ENCODE measurements at places on chromosomes 12 and 14.
A peak's percentile ranks its signal among the peaks of the same experiment; 100 is the strongest.

GRCh38 chr12:53465679-53466078 lies 13.8 kb downstream of the PCBP2 start:
- DNase-seq, result no peak

DNA sequence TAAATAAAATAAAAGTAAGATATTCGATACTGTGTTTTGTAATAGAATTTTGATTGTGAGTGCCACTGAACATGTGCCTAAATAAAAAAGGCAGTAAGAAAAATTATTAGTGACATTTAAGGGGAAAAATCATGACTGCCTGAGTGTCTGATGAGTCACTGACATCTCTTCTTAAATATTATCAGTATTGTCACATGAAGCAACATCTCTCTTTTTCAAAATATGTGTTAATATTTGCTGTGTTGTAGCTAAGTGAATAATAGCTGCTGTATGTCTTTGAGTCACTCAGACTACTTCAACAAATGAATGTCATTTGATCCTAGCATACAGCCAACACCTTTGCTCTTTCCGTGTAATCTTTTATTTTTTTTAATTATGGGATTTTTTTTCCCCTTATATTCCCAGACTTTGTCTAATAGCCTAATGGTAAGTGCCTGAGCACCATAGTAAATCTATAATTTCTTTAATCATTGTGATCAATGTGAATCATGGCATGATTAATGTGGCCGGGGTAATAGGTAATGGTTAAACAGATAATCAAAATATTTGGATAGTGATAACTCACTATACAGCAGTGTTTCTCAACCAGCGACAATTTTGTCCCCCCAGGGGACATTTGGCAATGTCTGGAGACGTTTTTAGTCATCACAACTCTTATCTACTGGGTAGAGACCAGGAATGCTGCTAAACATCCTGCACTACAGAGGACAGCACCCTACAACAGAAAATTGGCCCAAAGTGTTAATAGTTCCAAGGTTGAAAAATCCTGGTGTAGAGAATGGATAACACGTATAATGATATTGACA lies 11.7 kb upstream of the OTX2 start:
- no peak for DNase-seq

- no peak for DNase-seq
These were observed 1.7 kb downstream of the WNT1 start for GRCh38 chr12:48979602-48980388.

- no peak for DNase-seq
These were observed 63.6 kb downstream of the CHST11 start for GRCh38 chr12:104520242-104520900.

GRCh38 chr12:96623656-96624217 lies 134.4 kb downstream of the CFAP54 start:
- no peak for DNase-seq

DNA sequence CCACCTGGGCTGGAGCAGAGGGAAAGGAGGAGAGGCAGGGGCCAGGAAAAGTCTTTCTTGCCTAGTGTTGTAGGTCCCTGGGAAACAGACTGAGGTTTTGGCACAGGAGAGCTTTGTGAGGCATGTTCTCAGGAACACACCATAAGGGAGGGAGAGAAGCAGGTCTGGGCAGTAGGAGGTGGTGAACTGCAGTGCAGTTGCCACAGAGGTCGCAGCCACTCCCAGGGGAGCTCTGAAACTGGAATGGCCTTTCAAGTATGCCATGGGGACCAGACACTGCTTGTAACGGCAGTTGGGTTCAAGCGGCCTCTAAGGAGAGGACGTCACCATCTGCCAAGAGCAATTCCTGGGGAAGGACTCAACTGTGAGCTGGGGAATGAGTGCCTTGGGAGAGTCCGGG lies 35.4 kb upstream of the NKX2-8 start:
- DNase-seq, result no peak

- no peak for DNase-seq
These were observed 96.2 kb upstream of the HSPB8 start for GRCh38 chr12:119082496-119082895.

DNA sequence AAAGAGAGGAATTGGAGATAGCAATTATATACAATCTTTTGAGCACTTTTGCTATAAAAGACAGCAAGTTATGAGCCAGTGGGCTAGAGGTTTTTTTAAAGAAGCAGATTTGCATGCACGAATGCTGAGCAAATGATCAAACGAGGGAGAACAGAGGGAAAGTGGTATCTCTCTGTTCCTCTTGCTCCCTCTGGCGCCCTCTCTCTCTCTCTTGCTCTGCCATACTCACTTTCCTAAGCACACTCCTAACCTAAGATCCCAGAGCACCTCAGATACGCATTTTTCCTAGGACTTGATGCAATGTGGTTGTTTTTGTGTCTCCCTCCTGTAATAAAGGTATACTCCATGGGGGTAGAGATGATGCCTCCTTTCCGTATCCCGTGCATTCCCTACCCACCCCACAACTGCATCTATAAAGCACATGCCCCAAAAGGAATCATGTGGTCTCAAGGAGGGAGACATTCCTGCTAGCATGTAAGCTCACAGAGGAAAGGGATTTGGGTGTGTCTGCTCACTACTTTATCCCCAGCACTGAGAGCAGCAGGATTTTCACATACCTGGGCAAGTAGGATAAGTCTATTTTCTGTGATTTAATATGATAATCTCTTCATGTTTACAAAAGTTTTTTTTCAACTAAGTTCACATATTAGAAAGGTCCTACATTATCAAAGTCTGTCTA lies 270.2 kb downstream of the SSPN start:
- no peak for DNase-seq

GRCh38 chr12:68959891-68960464 lies 27.0 kb upstream of the CPM start:
- DNase-seq, result no peak

DNA sequence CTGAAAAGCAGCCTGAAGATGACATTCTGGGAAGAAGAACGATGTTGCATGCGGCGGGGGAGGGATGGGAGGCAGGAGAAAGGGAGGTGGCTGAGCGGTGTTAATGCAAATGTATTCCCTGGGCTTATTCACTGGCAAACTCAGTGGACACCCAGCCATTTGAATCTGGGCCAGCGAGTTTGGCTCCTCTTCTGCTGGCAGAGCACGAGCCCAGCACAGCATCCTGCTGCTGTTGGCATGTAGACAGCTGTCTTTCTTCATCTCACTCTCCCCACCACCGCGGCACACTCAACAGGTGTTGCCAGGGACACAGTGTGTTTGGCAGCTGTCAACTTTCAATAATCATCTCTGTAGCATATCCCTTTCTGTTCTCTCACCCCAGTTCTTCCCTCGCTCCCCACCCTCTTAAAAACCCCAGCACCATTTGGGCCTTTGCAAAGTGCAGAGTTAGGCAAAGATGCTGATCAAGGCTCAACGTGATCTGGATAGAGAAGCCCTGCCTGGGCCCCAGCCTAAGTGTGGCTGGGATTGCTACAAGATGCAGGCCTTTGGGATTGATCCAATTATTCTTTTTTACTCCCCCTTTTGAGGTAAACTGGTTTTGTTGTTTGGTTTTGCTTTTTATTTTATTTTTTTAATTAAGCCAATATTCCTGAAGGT lies 131.9 kb downstream of the EXOC5 start:
- DNase-seq, result no peak

GRCh38 chr14:105292826-105293711 lies 7.7 kb downstream of the BRF1 start:
- DNase-seq, result no peak

- peak; percentile 55 for DNase-seq
These were observed 306.1 kb downstream of the KCNC2 start for GRCh38 chr12:74903522-74903921.

- no peak for DNase-seq
These were observed 165.0 kb downstream of the SRGAP1 start for GRCh38 chr12:64009321-64010068.

DNA sequence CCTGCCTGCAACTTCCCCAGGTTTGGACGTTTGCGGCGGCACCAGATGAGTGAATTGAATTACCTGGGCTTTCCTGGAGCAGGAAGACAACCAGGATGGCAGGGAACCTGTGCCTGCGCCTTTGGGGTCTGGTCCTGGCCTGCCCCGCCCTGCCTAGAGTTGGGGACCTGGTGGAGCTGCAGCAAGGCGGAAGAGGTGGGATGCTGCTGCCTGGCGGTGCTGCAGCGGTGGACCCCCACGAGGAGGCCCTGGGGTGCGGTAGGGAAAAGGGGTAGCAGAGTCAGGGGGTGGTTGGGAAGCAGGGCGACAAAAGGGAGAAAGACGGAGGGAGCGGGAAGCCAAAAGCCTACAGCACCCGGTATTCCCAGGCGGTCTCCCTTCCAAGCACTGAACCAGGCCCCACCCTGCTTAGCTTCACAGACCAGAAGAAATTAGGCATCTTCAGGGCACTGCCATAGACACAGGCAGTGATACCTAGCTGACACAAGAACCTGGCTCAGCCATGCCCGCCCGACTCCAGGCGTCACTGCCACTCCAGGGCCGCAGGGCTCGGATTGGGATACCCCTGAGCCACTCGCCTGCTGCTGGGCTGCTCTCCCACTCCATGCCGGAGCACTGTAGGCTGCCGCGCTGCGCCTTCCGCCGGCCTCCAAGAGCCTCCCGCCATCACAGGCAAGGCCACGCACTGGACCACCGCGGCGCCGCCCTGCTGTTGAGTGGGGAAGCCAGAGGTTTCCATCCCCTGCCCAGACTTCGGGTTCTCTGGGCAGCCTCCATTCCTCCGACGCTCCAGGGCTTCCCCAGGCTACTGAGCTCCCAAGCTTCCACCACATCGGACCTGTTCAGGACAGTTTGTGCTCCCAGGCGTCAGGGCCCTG lies 155.2 kb upstream of the ALG10B start:
- no peak for DNase-seq

GRCh38 chr12:161823-162222 lies 52.1 kb downstream of the SLC6A12 start:
- DNase-seq, result no peak

DNA sequence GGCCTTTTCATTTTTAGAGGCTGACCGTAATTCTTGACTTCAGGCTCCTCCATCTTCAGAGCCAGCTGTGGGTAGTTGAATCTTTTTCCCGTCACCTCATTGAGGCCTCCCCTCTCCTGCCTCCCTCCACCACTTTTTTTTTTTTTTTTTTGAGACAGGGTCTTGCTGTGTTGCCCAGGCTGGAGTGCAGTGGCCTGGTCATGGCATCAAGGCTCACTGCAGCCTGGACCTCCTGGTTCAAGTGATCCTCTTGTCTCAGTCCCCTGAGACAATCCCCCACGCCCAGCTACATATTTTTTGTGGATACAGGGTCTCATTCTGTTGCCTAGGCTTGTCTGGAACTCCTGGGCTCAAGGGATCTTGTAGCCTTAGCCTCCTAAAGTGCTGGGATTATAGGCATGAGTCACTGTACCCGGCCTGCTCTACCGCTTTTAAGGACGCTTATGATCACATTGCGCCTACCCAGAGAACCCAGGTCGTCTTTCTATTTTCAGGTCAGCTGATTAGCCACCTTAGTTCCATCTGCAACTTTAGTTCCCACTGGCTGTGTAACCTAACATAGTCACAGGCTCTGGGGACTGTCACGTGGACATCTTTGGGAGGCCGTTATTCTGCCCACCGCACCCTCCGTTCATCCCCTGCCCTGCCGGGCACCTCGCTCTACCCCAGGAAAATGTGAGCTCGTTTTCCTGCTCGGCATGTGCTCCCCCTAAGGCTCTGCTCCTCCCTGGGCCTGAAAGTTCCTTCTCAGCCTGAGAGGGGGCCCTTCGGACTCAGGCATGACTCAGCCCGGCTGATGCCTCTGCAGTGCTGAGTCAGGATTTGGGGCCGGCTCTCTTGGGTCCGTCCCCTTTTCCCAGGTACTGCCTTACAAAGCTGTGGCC lies 13.4 kb downstream of the TNFAIP2 start:
- DNase-seq, result peak; percentile 72

GRCh38 chr14:101024686-101025085 lies 121.2 kb upstream of the RTL1 start:
- no peak for DNase-seq

All from foreskin keratinocyte (primary cell).